DMS153 (cell line): ENCODE measurements at places on chromosomes 3 and 15.

DNA sequence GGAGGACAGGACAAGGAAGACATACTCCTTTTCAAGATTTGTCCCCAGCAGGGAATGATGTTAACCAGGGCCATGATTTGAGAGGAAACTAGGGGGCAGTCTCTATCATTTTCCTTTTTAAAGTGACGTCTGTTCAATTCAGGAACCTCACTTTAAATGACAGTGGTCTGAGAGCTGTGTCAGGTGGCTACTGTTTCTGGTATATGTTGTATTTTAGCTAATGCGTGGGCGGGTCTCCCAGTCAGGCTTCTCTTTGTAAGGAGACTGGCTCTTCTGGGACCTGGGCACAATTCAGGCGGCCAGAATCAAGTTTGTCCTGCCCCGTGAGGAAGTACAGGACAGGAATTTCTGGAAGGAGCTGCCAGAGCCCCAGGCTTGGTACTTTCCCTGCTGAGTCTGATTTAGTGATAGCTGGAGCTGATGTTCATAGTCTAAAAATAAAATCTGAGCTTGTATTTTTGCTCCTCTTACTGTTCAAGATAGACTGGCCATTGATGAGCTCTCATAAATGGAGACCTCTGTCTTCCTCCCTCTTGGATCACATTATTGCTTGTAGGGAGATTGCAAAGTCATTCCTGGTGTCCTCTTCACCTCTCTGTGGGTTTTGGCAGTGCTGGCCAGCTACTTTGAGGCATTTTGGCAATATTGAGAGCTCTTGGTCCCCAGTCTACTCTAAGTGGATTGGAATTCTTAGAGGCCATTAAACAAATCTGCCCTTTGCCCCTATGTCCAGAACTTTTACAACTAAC, 25.6 kb downstream of the SQOR start:
- DNase-seq: no peak

DNA sequence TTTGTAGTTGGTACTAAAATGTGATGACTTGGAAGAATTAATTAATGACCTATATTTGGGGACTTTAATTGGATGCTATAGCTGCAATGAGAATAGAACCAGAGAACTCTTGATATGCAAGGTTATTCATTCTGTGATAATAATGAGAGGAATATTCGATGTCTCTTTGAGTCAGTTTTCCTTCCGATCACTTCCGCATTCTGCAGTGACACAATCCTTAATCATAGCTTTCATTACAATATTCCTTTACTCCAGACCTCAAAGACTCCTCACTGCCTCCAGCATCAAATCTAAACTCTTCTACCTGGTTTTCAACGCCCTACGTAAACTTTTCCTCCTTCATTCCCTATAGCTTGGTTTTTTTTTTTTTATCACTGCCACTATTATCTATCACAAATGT, 21.6 kb downstream of the B3GNT5 start:
- DNase-seq: no peak

DNA sequence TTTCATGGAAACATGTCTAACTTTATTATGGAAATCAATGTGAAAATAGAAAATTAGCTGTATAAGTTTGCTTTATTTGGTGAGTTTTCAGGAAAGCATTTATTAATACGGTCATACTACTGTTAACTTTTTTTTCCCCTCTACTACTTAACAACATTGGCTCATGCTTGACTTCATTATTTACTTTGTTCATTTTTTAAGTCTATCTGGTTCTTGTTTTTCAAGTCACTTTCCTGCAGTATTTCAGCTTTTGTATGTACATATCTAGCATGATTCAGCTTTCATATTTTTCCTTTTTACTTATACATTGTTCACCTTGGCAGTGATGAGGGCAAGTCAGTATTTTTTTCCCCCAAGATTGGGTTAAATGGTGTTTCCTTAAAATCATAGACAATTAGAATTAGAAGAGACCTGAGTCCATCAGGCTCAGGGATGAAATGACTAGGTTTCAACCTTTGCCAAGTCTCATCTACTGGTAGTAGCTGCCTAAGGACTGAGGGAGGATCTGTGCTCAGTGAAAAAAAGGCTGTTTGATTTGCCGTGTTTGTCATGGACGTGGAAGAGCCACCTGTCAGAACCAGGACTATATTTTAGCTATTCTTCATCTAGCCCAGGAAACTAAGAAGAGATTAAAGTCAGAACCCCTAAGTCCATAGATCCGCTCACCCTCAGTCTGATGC, 15.4 kb downstream of the TMOD3 start:
- DNase-seq: no peak

DNA sequence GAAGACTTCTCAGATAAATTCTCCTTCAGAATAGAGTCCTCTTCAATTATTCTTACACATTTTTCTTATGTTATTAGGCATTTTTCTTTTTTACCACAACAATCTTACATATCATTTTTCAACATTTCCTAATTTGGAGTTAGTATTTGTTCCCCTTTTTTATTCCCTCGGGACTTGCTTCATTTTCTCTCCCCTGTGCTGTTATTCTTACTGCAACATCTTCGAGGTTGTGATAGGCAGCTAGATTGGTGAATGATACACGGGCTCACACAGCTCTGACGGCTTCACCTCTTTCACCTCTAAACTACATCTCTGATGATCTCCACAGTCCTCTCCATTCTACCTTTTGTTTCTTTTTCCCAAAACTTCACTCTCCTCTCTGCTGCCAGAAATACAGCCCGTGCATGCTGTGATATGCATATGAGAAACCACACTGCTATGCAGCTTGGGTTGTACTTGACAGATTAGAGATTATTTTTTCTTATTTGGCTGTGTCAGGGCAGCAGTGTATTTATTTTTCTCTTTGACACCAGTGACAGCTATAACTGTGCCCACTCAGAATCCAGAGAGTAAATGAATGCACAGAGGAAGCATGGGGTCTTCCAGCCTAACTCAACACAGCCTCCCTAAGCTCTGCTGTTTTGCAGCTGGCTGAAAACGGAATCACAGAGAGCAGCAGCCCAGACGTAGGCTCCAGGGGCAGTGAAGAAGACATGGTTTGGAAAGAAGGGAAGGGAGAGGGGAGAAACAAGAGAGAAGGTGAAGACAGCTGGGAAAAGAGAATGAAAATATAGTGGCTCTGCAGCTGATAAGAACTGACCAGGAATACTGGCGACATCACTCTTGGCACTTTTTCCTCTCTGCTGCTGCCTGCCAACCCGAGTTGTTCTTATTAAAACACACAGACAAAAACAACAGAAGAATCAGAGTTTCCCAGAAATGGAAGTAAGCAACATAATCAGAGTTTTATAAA, 61.8 kb downstream of the SLC9A9 start:
- no peak for DNase-seq

DNA sequence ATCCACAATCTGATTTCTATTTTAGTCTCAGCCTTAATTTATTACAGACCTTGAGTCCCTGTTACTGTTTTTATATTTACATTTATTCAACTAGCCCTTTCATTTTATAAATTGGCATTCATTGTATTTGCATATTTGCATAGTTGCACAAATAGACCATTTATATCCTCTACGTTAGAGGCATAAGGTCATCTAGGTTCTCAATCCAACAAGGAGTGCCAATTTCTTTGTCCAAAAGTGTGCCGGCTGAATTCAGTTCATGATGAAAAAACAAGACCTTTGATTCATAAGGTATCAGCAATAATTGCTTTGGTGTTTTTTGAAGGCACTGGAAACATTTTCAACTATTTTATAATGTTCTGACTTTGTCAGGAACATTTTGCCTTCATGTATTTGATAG, 33.9 kb upstream of the NANOGP8 start:
- no peak for DNase-seq

DNA sequence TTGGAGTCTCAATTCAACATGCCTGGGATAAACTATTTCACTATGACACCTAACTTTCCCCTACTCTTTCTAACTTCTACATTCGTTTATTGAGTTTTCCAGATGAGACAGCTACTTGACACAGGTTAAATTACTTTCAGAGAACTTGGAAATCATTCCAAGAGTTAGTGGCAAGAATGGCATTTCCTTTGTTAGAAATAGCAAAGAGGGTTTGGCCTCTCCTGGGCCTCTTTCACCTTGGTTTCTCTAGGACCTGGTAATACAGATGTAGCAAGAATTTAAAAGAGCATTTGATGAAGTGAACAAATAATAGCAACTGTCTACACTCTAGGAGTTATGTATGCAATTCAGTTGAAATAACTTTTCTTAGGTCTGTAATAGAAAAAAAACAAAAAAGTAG, 748.9 kb downstream of the MECOM start:
- no peak for DNase-seq

DNA sequence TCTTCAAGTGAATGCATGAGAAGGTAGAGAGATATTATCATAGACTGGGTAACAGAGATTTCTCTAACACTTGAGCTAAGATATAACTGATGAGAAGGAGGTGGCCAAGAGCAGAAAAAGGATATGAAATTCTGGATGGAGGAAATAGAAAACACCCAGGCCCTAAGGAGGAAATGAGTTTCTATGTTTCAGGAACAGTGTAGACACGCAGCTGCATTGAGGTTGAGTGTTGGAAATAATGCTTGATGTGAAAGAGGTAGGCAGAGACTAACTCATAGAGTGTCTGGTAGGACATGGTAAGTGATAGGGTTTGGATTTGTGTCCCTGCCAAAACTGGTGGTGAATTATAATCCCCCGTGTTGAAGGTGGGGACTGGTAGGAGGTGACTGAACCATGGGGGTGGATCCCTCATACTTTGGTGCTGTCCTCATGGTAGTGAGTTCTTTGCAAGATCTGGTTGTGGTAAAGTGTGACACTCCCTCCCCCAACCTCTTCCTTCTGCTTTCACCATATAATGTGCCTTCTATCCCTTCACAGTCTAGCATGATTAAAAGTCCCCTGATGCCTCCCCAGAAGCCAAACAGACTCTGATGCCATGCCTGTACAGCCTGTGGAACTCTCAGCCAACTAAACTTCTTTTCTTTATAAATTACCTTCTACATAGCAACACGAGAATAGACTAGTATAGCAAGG, 787.3 kb downstream of the EDEM1 start:
- no peak for DNase-seq

GRCh38 chr3:159669766-159670165, 318.9 kb upstream of the IL12A start:
- DNase-seq: no peak

GRCh38 chr15:68335251-68335650, 57.7 kb downstream of the FEM1B start:
- DNase-seq: peak; percentile 65

GRCh38 chr3:149572796-149573414, 84.9 kb downstream of the WWTR1 start:
- no peak for DNase-seq

GRCh38 chr15:99522288-99522687, 43.5 kb upstream of the MEF2A start:
- no peak for DNase-seq

DNA sequence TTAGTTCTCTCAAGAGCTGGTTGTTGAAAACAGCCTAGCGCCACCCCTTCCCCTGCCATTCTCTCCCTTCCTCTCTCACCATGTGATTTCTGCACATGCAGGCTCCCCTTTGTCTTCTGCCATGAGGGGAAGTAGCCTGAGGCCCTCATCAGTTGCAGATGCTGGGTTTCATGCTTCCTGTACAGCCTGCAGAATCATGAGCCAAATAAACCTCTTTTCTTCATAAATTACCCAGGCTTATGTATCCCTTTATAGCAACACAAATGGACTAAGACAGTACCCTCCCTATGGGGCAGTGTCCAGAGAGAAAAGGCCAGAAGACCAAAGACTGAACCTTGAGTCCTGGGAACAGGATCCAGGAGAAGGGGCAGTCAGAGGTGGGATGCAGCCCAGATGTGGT, 54.7 kb downstream of the CLEC3B start:
- DNase-seq: no peak

- DNase-seq: no peak
Observed at GRCh38 chr3:55555873-55556618, 68.9 kb upstream of the WNT5A start.

GRCh38 chr3:150613709-150614480, 10.8 kb downstream of the SELENOT start:
- no peak for DNase-seq

- DNase-seq: no peak
Observed at GRCh38 chr3:15499536-15499935, 22.0 kb downstream of the COLQ start.

DNA sequence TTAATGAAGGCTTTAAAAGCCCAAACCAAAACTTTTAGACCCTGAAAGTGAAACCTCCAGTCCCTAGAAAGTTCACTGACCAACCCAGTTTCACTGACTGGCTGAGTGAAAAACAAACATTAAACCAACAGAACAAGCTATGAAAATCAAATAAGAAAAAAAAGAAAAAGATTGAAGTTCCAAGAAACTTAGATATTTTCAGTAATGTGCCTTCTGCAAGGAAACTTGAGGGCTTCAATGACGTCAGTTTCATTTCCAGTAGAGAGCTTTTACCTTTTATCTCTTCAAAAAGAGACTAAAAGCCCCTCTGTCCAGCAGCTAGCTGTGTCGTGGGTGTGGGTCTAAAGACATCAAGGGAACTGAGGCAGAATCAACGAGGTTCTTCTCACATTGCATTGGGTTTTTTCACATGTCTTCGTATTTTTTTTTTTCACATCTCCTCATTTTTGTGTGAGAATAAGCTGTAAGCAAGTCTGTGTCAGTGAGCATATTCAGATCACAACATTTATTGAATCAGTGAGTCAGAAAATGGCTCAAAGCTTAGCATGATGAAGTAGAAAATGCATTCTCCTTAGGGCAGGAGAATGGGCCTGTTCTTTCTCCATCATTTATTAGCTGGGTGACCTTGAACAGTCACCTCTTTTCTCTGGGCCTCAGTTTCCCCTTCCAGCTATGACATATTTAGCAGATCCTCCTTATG, 54.8 kb upstream of the BCL6 start:
- DNase-seq: no peak

GRCh38 chr3:107201146-107201545, 176.1 kb upstream of the CCDC54 start:
- DNase-seq: no peak

GRCh38 chr3:114370537-114371174, 76.8 kb downstream of the TIGIT start:
- no peak for DNase-seq

DNA sequence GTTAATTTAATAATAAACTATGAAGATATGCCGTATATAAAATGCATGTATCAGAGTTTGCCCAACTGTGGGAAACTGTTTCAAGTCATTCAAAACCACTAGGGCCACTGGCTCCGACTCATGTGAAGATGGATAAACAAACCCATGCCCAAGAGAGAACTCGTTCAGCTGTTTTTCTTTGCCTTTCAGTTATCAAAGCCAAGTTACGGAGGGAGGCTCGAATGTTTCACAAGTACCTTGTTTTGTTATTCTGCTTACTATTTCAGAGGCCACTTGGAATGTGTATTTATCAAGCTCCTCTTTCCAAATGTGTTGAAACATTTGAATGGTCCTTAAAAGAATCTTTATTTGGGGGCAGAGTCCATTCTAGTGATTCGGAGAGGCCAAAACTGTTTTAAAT, 82.1 kb downstream of the DUT start:
- DNase-seq: no peak
